ENCODE measurements at places on chromosomes 2 and 18.

- DNase-seq: no peak
Measured at GRCh38 chr2:27071990-27072830, 756 bp upstream of the OST4 start.

- DNase-seq: no peak
Measured at GRCh38 chr18:25962176-25962575, 128.2 kb downstream of the SS18 start.

GRCh38 chr18:79947881-79948610 lies 3.4 kb downstream of the SLC66A2 start:
- no peak for DNase-seq

DNA sequence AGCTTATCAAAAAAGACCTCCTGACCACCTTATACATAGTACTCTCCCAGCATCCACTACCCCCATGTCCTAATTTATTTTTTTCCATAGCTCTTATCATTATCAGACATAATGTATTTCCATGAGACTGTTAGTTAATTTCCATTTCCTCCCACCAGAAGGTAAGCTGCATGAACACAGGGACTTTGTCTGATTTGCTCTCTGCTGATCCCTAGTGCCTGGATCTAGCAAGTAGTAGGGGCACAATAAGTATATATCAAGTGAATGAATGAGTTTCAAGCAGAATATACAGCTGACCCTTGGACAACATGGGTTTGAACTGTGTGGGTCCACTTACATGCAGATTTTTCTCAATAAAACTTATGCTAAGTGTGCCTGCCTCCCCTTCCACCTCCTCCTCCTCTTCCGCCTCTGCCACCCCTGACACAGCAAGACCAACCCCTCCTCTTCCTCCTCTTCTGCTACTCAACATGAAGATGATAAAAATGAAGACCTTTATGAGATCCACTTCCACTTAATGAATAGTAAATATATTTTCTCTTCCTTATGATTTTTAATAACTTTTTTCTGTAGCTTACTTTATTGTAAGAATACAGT lies 53.8 kb downstream of the CTAGE1 start:
- DNase-seq: no peak

GRCh38 chr2:222477962-222478608 lies 53.7 kb downstream of the SGPP2 start:
- DNase-seq: no peak

DNA sequence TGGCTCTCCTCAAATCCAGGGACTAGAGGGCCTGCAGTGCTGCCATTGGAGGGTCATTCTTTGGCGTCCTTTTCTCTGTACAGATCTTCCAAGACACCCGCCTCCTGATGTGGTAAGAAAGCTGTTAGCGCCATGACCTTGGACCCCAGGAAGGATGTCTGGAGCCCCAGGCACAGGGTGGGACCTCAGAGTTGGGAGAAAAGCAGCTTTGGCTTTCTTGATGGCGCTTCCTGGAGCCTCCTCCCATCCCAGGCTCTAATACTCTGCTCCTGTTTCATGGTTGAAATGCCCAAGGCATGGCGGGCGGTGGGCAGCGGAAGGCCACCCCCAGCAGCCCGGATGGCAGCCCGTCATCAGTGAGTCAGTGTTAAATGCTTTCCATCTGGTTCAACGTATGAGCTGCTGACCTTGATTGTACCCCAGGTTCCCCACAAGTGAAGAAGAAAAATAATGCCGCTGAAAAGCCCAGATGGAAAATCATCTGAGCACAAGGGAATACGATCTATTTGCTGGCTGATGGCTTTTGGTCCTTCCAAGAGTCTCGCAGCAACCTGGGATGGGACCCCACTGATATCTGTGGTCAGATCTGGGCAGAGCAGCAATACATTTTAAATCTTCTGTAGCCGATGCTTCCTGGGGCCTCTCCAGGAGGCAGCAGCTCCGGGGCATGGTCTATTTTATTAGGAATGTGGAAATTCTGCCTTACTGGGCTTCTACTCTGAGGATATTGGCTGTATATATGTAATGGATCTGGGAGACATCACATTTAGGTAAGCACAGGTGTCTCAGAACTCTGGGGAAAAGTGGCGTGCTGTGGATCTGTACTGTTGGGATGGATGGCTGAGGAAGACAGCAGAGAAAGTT lies 15.1 kb downstream of the ACKR3 start:
- DNase-seq: no peak

- DNase-seq: no peak
Measured at GRCh38 chr2:223832241-223832903, 5.0 kb downstream of the AP1S3 start.

GRCh38 chr2:214837466-214837865 lies 28.0 kb upstream of the BARD1 start:
- DNase-seq: no peak

DNA sequence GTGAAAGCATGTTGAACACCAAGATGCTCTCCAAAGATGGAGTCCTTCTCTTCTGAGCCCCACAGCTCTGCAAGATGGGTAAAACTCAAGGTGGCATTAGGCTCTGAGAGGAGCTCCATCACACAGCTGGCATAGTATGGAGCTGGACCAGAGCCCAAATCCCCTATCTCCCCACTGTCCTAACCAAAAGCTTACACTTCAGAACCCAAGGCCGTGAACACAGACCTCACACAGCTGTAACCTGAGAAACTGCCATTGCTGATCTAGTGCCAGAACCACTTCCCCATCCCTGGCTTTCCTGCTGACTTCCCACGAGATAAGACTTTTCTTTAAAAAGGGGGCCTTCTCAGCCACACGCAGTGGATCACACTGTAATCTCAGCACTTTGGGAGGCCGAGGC lies 25.0 kb downstream of the TTC32 start:
- DNase-seq: no peak

GRCh38 chr18:33871363-33872025 lies 293.5 kb downstream of the ASXL3 start:
- DNase-seq: no peak

- DNase-seq: no peak
Measured at GRCh38 chr2:191714925-191715324, 37.0 kb downstream of the NABP1 start.

DNA sequence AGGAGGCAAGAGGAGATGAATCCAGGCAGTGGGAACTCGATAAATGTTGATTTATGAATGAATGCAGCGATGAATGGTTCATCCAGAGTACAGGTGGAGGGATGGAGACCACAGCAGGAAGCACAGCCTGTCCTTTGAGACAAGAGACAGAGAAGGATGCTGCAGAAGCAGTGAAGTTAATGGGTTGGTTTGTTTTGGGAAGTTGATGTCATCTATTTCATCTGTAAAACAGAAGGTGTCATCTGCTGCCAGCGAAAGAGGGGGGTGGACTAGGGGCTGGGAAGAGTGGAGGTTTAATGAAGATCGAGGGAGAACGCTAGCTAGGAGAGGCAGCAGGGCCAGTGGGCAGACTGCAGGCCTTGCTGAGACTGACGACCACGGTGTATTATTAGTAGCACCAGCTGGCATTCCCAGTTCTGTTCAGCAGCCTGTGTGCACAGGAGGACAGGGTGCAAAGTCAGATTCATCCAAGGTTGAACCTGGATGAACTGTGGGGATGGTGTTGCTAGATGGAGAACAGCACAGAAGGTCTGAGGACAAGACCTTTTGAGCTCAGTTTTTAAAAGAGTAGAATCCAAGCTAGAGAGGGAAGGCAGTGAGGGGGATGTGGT lies 120.3 kb upstream of the CAPN13 start:
- no peak for DNase-seq

GRCh38 chr2:48768669-48769068 lies 13.1 kb upstream of the LHCGR start:
- DNase-seq: no peak

GRCh38 chr2:106771811-106772210 lies 114.2 kb downstream of the ST6GAL2 start:
- no peak for DNase-seq

DNA sequence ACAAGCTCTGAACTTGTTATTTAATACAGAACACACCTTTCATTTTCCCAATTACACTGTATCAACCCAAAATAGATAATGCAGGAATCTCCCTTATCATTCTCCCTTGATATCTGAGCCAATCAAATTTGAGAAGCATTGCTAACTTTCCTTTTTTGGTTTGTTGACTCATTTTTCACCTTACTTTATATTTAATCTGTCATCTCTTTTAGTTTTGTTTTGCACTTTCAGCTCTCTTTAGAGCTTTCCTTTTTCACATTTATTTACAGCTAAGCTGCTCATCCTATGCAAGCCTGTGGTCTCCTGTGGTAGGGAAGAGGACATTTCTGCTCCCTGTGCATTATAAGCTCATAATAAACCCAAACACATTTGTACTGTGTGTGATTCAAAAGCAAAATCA lies 50.1 kb downstream of the ITGAV start:
- no peak for DNase-seq
